ENCODE measurements at places on chromosomes 13 and 19.

- no peak for DNase-seq
These were observed 20.7 kb downstream of the CEBPG start for GRCh38 chr19:33394006-33394722.

GRCh38 chr19:28582344-28582743 lies 630.6 kb downstream of the UQCRFS1 start:
- DNase-seq, result no peak

DNA sequence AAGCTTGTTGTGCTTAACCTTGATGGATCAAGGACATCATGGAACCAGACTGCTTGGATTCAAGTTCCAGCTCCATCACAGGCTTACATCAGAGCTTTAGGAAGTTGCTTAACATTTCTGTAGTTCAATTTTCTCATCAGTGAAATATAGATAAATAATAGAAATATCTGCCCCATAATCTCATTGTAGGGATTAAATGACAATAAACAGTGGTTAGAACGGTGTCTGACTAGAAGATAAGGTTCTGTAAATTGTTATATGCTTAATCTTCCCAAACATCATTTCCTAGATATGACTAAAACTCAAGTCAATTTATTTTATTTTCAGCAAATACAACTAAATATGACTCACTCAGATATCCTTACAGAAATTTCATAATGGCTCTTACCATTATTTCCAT lies 83.5 kb downstream of the SLITRK1 start:
- no peak for DNase-seq

DNA sequence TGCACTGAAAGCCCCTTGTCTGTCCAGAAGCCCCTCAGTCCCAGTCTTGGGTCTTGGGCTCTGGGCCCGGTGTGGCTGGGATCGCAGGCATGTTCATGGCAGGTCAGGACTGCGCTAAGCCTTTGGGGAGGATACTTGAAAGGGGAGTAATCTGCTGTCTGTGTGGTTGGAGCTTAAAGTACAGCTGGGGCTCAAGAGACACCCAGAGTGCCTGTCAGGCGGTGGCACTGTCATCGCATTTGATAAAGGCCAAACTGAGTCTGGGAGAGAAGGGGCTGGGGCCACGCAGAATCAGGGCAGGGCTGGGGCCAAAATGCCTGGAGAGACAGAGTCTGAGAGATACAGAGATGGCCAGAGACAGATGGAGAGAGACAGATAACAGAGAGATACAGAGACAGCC lies 4.2 kb upstream of the CILP2 start:
- no peak for DNase-seq

- DNase-seq, result no peak
These were observed 595 bp downstream of the ZNF440 start for GRCh38 chr19:11814700-11815035.

DNA sequence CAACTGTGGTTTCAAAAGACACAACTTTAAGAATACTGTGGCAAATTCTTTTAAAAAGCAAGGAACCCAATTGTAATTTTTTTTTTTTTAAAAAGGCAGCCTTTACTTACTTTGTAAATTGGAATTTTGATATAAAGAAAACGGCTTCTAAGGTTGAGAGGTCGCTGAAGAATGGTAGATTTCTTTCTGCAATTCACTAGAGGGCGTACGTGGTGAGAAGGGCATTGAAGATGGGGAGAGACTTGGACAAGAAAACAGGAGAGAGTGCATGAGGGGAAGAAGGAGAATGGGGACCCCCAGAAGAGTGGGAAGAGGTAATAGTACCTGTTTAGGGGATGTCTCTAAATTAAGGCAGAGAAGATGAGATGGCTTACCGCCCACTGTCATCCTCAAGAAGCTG lies 33.5 kb upstream of the PABPC3 start:
- no peak for DNase-seq

DNA sequence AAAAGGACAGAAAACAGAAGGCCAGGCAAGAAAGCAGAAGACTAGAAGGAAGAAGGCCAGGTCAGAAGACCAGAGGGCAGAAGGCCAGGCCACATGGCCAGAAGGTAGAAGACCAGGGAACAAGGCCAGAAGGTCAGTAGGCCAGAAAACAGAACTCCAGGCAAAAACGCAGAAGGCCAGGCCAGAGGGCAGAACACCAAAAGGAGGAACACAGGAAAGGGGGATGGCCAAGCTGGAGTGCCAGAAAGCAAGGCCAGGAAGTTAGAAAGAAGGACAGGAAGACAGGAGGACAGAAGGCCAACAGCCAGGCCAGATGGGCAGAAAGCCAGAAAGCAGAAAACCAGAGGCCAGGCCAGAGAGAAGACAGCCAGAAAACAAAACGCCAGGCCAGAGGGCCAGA lies 185.4 kb downstream of the TUBA3C start:
- DNase-seq, result no peak

GRCh38 chr13:64534302-64534701 lies 2695.8 kb downstream of the PCDH9 start:
- DNase-seq, result no peak
